Activated gamma-delta T cell treated with anti-CD3 and anti-CD28 coated beads, Interleukin-2, amount 50 U/mL, for 16 hours (primary cell): ENCODE measurements at places on chromosomes 7 and 10.

GRCh38 chr7:101163279-101164070, 1.9 kb downstream of the VGF start:
- DNase-seq = no peak

DNA sequence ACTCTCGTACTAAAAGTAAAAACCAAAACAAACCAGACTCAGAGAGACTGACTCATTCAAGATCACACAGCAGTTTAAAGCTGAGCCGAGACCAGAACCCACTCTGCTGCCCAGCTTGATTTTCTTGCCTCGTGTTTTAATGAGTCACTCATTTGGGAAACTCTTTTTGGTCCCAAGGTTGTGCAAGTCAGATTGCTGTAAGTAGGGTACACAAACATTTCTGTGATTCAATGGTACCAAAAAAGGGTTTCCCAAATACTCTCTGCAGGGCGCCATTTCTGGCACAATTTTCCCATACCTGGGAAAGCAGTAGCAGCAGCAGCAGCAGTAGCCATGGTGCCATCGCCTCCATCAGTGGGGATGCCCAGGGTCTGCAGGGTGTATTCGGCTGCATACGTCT, 69.9 kb downstream of the ASAH2B start:
- DNase-seq = no peak

- DNase-seq = no peak
Measured at GRCh38 chr7:29976266-29976665, 13.3 kb downstream of the SCRN1 start.

- DNase-seq = no peak
Measured at GRCh38 chr10:27710014-27710413, 35.6 kb downstream of the MKX start.

- no peak for DNase-seq
Measured at GRCh38 chr10:6953271-6953801, 373.3 kb upstream of the PRKCQ start.

- DNase-seq = no peak
Measured at GRCh38 chr10:88196291-88196690, 332.9 kb downstream of the PTEN start.

GRCh38 chr7:141702892-141703291, 926 bp upstream of the DENND11 start:
- no peak for DNase-seq
